ENCODE measurements at places on chromosomes 5 and 9. TPM values are rescaled to one million over a fixed set of nuclear protein-coding genes. Genes with fewer than 3 reads are reported as not detected.
A peak's percentile ranks its signal among the peaks of the same experiment; 100 is the strongest.

SARDH gene
- 4.0 TPM for total RNA-seq

ZDHHC11 gene
- 11.9 TPM for total RNA-seq

GRCh38 chr5:68531970-68532369 lies 316.4 kb downstream of the PIK3R1 start:
- no peak for ATAC-seq

GRCh38 chr9:69499959-69500358 lies 172.2 kb downstream of the APBA1 start:
- no peak for ATAC-seq

- peak; percentile 16 for ATAC-seq
Measured at GRCh38 chr5:127029581-127030258, 638 bp downstream of the MARCHF3 start.

- ATAC-seq = no peak
Measured at GRCh38 chr5:142244440-142244839, 80.4 kb downstream of the SPRY4 start.

SLC2A6 gene
- 5.3 TPM for total RNA-seq

ADAMTS16 gene
- 6.9 TPM for total RNA-seq
